ENCODE measurements at places on chromosomes 11 and 22.

DNA sequence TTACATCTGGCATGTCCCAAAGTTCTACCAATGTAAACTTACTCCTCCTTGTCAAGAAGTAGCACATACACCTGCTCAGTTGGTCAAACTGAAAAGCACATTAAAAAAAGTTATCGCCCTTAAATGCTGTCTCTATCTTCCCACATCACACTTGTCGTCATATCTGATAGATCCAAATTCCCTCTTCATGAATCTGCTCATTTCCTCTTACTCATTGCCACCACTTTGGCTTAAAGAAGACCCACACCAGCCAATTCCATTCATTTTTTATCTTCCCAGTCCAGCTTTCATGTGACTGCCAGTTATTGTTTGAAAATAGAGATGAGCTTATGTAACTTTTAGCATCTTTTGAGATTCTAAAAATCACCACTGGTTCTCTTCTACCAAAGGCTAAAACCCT is 305.9 kb upstream of the MTNR1B start:
- DNase-seq = no peak

DNA sequence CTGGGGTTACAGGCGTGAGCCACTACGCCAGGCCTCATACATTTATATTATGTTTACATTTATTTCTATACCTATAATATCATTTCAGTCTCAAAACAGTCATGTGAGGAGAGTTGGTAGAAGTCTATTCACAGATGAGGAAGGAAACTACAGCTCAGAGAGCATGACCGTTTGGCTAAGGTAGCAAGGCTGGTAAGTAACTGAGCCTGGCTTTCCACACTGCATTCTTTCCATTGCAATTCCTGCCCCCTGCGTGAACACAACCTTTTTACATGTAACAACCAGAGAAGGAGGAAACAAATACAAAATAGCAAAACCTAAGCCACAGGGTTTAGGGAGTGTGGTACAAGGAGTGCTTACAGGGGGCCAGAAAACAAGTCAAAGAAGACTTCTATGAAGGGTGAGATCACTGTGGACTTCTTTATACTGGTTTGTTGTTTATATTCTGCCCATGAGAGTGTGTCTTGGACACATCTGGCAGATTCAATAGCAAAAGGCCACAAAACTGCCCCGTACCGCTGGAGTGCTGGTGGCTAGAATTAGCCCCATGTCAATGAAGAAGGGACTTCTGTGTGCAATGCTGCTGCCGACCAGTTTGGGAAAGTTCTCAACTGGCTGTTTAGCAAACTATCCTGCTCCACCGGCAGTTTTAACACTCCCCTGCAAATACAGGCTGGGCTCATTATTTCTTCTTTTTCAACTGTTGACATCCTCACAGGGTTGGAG is 19.0 kb downstream of the MICAL3 start:
- no peak for DNase-seq

DNA sequence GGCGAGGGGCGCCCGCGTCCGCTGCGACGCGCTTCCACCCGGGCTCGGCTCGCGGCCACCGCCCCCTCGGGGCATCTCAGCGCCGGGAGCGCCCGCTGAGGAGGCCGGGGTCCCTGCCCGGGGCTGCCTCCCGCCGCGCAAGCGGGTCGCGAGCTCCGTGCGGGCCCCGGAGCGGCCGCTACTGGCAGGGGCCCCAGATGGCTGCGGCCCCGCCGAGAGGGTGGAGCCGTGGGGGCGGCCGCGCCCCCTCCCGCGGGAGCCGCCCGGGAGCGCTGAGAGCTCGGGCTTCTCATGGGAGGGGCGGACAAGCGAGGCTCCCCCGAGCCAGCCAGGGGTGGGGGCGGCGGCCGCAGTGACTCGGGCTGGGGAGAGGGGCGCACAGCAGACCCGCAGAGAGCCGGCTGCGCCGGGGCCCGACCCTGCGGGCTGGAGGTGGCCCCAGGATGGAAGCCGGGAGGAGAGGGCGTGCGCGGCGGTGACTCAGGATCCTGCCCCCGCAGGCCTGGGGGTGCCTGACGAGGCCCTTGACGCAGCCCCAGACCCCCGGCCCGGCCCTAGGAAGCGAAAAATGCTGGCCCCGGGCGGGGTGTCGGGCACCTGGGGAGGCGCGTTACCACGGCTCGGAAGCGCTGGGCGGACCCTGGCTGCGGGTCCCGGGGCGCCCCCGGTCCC is 603 bp upstream of the ZFTA start:
- no peak for DNase-seq

- no peak for DNase-seq
Observed at GRCh38 chr11:119426142-119426541, 3.2 kb upstream of the THY1 start.

GRCh38 chr11:122516686-122517085 is 138.8 kb upstream of the UBASH3B start:
- DNase-seq = no peak

- DNase-seq = peak; percentile 65
Observed at GRCh38 chr22:20741634-20742581, 32.0 kb upstream of the SERPIND1 start.

- DNase-seq = no peak
Observed at GRCh38 chr11:73445980-73446379, 69.8 kb downstream of the RELT start.

DNA sequence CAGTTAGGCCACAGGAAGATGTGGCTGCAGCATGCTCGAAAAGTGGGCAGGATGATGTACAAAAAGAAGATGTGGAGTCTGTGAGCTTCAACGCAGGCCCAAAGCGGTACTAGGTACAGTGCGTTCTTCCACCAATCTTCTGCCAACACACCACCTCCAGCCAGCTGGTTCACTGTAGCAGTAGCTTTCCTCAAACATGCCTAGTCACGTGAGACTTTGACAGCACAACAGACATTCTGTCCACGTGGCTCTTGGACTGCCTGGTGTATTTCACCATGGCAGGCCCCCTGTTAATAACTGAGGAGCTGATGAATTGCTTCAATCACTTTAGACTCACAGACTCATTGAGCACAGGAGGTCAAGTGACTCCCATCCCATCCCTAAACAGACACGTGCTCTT is 14.1 kb downstream of the SYN3 start:
- peak; percentile 74 for DNase-seq

- DNase-seq = no peak
Observed at GRCh38 chr11:132670921-132671675, 861.2 kb downstream of the OPCML start.

- DNase-seq = no peak
Observed at GRCh38 chr11:95296165-95296564, 65.2 kb upstream of the SESN3 start.

DNA sequence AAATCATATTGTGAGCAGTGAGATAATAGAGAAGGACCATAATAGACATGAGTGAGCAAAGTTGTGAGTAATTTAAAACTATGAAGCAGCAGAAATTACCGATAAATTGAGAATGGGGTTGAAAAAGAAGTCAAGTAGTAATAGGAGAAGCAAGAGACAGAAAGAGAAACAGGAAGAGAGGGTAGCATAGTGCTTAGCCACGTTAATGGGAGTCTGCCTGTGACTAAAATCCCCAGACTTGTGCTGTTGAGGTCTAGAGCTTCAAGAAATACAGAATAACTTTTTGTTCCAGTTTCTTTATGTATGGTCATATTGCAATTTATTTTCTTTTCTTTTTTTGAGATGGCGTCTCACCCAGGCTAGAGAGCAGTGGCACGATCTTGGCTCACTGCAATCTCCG is 368.7 kb downstream of the METTL15 start:
- DNase-seq = no peak

DNA sequence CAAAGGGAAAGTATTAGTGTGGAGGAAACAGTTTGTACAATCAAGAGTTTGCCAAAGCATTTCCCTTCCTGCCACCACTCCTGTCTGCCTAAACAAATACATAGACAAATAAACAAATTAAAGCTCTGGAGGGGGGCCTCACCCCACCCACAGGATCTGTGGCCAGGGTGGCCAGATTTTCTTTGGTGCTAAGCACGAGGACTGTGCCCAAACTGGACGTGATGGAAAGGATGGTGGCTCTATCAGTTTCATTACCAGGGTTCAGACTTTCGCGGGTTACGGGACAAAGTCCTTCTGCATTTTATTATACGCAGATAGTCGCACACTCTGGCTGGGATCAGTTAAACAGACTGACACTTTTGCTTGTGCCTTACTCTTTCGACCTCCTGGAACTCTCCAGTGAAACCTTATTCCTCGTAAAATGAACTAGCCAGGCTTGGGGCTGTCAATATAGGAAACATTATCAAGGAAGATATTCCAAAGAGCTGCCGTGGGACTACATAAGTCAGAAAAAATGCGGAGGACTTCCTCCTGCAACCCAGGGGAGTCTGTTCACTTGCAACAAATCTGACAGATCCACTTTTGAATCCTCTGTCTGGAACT is 11.2 kb downstream of the BARX2 start:
- no peak for DNase-seq

- DNase-seq = no peak
Observed at GRCh38 chr11:116310698-116311097, 462.1 kb downstream of the BUD13 start.

GRCh38 chr11:31844351-31844750 is 33.2 kb upstream of the PAX6 start:
- no peak for DNase-seq

DNA sequence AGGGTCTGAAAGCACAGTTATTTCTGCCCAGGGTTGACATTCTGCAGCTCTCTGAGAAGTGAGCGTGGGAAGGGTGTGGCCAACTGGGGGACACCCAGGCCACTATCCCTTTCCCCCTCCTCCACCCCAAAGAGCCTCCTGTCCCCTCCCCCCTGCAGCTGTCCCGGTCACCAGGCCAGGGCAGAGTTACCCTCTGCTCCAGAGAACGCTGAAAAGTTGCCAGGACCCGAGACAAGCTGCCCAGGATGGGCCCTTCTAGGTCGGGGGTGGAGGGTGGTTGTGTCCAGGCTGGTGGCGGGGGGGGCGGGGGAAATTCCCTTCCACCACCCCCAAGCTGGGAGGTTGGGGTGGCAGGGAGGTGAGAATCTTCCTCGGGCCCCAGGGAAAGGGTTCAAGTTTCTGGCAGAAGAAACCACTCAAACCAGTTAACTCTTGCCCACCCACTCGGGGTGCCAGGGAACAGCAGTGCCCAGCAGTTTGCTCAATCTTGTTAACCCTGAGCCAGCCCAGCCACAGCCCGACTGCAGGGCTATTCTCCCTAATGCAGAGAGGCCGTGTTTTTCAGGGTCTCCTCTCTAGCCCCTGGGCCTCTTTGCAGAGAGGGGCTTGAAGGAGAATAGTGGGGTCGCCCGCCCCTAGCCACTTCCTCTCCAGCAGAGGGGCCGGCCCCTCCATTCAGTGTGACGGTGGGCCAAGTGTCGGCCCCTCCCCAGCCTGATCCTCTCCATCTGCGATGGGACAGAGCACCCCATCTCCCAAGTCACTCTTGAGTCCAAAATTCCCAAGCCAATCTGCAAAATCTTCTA is 697 bp downstream of the LGALS1 start:
- no peak for DNase-seq

- DNase-seq = no peak
Observed at GRCh38 chr22:46536537-46537224, 739 bp downstream of the CELSR1 start.

- no peak for DNase-seq
Observed at GRCh38 chr11:134581966-134582769, 170.1 kb upstream of the B3GAT1 start.

DNA sequence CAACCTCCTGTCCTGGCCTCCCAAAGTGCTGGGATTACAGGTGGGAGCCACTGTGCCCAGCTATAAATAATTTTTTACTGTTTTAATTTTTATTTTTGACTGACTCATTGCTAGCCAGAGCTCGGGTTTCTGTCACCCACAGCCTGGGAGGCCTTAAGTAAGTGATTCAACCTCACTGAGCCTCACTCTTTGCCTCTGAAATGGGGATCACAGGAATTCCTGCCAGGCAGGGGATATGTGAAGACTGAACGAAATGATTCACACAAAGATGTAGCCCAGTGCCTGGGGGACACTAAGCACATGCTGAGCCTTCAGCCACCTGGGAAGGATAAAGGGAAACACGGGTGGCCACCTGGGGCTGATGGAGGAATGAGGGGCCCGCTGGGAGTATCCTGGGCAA is 3.8 kb upstream of the LRRC74B start:
- no peak for DNase-seq

DNA sequence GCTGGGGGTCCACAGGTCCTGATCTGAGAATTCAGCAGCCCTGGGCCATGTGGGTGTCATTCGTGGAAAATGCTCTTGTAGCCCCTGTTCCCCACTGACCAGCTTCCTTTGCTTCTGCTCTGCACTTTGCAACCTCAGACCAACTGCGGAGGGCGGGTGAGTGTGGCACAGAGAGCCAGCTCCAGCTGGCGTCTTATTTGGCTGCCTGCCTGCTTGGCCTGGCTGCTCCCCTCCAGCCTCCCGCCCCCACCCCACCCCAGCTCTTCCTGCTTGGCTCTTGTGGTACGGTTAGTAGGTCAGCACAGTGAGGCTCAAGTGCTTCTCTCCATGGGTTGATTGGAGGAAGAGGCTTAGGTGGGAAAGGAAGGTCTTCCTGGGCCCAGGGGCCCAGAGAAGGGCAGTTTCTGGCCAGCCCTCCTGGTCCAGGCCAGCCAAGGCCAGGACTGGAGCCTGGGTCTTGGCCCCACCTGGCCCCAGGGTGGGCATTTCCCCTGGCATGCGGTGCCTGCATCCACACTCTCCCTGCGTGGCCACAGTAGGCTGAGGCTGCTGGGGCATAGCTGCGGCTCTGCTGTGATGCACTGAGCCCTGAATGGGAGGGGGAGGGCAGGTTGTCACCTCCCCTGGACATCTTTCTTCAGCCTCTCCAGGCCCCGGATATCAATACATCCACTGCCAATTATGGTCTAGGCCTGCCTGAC is 26.5 kb downstream of the MYO7A start:
- DNase-seq = no peak

DNA sequence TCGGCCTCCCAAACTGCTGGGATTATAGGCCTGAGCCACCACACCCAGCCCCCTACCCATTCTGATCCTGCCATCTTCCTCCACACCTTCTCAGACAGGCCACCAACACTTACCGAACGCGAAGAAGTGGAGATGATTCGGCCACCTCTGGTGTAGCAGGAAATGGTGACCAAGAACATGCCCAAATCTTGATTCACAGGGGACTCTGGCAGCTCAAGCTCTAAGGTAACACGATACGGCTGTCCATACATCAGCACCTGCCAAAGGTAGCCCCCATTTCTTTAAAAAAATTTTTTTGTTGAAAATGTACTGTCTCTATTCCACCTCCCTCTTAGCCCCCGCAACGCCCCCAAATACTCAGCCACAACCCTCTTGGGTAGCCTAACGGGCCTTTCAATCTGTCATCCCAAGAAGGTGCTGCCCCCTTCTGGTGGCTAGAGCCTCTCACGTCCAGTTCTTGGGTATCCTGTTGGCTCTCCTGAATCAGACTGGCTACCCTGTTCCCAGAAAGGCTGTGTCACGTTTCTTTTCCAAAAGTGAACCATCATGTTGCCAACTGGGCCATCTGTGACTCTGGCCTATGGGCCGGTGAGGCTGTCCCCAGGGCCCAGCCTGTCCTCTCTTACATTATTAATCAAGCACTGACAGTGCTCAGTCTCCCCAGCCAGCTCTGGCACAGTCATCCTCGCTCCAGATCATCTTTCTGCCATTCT is 5.3 kb upstream of the LRRN4CL start:
- peak; percentile 28 for DNase-seq

GRCh38 chr11:132910011-132910760 is 622.1 kb downstream of the OPCML start:
- no peak for DNase-seq

- no peak for DNase-seq
Observed at GRCh38 chr11:64745521-64746328, 1.8 kb upstream of the RASGRP2 start.

- DNase-seq = no peak
Observed at GRCh38 chr11:12968101-12968500, 41.0 kb upstream of the RASSF10 start.

GRCh38 chr22:20664594-20664959 is 109.3 kb upstream of the SERPIND1 start:
- no peak for DNase-seq

- DNase-seq = no peak
Observed at GRCh38 chr22:44460287-44460686, 37.7 kb downstream of the RTL6 start.
